Left cardiac atrium (tissue), 4 donors: ENCODE measurements at places on chromosomes 3 and 15.

- DNase-seq, result no peak
Measured at GRCh38 chr3:135392151-135392550, 573.4 kb upstream of the PPP2R3A start.

GRCh38 chr15:98233873-98234272, 273.4 kb downstream of the ARRDC4 start:
- no peak for DNase-seq

DNA sequence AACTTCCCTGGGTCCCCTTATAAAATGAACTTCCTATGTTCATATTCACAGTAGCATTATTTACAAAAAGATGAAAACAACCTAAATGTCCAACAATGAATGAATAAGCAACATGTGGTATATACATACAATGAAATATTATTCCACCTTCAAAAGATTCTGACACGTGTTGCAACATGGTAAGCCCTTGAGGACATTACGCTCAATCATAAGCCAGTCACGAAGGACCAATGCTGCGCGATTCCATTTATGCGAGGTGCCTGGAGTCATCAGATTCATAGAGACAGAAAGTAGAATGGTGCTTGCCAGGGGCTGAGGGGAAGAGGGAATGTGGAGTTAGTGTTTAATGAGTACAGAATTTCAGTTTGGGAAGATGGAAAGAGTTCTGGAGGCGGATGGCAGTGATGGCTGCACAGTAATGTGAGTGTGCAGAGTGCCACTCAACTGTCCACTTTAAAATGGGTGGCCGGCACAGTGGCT, 88.8 kb upstream of the ALDH1A3 start:
- DNase-seq, result no peak

- no peak for DNase-seq
Measured at GRCh38 chr3:178217479-178217878, 318.8 kb upstream of the KCNMB2 start.

- DNase-seq, result no peak
Measured at GRCh38 chr3:153320585-153321128, 158.6 kb downstream of the RAP2B start.

- DNase-seq, result no peak
Measured at GRCh38 chr15:60373327-60373726, 24.5 kb downstream of the ANXA2 start.

- no peak for DNase-seq
Measured at GRCh38 chr15:57259568-57260040, 116.7 kb upstream of the CGNL1 start.

GRCh38 chr15:81660976-81661375, 287.0 kb upstream of the TMC3 start:
- no peak for DNase-seq

DNA sequence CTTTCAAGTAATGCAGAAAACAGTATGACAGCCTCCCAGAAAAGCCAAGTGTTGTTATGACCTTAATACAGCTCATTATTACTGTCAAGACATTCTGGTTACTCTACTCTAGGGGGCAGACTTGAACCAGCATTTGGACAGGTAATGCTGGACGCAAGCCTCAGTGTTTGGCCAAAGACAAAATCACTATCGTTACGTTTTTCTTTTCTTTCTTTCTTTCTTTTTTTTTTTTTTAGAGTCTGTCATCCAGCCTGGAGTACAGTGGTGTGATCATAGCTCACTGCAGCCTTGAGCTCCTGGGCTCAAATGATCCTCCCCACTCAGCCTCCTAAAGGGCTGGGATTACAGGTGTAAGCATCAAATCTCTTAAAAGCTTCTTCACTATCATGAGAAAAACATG, 29.4 kb upstream of the TMEM45A start:
- DNase-seq, result no peak

GRCh38 chr3:156246961-156247725, 126.8 kb downstream of the KCNAB1 start:
- no peak for DNase-seq

- peak; percentile 89 for DNase-seq
Measured at GRCh38 chr3:3179407-3180094, at the start of gene CRBN. Gene CRBN (minus strand): TSS chr3:3179691. CDS start chr3:3179687, 4 bp downstream.

- no peak for DNase-seq
Measured at GRCh38 chr15:44207643-44208042, 12.6 kb upstream of the FRMD5 start.

DNA sequence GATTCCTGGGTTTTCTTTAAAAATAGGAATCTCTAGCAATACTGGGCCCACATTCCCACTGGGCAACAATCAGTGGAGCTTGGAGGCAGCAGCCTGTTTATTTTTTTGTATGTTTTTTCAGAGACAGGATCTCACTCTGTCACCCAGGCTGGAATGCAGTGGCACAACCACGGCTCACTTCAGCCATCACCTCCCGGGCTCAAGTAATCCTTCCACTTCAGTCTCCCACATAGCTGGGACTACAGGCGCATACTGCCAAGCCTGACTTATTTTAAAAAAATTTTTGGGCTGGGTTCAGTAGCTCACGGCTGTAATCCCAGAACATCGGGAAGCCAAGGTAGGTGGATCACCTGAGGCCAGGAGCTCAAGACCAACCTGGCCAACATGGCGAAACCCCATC, 29.1 kb upstream of the GNB5 start:
- peak; percentile 43 for DNase-seq

GRCh38 chr3:180280555-180280954, 243.8 kb upstream of the PEX5L start:
- no peak for DNase-seq

- no peak for DNase-seq
Measured at GRCh38 chr3:128273109-128273840, 120.0 kb downstream of the EEFSEC start.

GRCh38 chr3:136281966-136282520, 31.9 kb downstream of the PCCB start:
- DNase-seq, result no peak

- no peak for DNase-seq
Measured at GRCh38 chr3:125381743-125382142, 6.6 kb upstream of the ZNF148 start.

- DNase-seq, result no peak
Measured at GRCh38 chr15:49052662-49053061, 6.4 kb upstream of the SECISBP2L start.

- no peak for DNase-seq
Measured at GRCh38 chr3:186663361-186664118, 2.3 kb upstream of the HRG start.

- no peak for DNase-seq
Measured at GRCh38 chr3:179788996-179789395, 136.2 kb downstream of the USP13 start.

GRCh38 chr3:87333393-87333892, 57.1 kb upstream of the POU1F1 start:
- DNase-seq, result no peak

- DNase-seq, result no peak
Measured at GRCh38 chr3:6753536-6753935, 107.4 kb upstream of the GRM7 start.

GRCh38 chr3:141782386-141782932, 19.3 kb downstream of the GRK7 start:
- DNase-seq, result no peak

GRCh38 chr3:58588030-58588614, 10.9 kb upstream of the FAM107A start:
- no peak for DNase-seq

GRCh38 chr3:178512647-178513046, 23.6 kb upstream of the KCNMB2 start:
- DNase-seq, result no peak

- no peak for DNase-seq
Measured at GRCh38 chr3:49266410-49267095, 10.5 kb downstream of the C3orf62 start.

DNA sequence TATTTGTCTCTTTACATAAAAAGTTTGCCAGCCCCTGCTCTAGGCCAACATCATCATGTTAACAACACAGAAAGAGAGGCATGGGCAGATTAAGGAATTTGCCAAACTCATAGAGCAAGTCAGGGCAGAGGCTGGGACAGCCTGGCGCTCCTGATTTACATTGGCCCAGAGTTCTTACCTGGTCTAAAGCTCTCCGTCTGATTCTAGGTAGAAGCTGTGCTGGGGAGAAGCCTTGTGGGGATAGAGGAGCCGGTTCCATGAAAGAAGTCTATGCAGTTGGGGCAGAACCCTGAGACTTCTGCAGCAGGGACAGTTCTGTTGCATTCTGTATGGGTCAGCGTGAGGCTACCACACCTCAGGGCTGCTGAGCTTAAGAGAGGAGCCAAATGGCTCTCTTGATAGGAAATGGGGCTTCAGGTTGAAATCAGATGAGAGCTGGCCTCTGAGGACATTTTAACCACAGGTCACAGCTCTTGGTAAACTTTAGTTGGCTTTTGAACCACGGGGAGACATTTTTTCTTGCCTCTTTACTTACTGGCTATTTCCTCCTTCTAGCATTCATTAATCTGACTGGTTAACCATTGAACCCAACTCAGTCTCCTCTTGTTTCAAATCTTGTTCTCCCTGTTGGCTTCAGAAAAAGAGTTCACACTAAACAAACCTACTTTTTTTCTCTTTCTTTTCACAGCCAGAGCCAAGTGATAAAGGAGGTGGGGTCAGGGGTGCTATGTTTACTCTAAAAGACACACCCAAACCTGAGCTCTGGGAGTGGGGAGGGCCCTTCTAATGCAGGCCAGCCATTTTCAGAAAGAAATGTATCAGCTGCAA, 250.7 kb downstream of the OPA1 start:
- DNase-seq, result no peak

- DNase-seq, result no peak
Measured at GRCh38 chr3:31790193-31791089, 190.6 kb downstream of the OSBPL10 start.
